Effector memory CD4-positive, alpha-beta T cell (primary cell): ENCODE measurements at places on chromosomes 11 and 22.

DNA sequence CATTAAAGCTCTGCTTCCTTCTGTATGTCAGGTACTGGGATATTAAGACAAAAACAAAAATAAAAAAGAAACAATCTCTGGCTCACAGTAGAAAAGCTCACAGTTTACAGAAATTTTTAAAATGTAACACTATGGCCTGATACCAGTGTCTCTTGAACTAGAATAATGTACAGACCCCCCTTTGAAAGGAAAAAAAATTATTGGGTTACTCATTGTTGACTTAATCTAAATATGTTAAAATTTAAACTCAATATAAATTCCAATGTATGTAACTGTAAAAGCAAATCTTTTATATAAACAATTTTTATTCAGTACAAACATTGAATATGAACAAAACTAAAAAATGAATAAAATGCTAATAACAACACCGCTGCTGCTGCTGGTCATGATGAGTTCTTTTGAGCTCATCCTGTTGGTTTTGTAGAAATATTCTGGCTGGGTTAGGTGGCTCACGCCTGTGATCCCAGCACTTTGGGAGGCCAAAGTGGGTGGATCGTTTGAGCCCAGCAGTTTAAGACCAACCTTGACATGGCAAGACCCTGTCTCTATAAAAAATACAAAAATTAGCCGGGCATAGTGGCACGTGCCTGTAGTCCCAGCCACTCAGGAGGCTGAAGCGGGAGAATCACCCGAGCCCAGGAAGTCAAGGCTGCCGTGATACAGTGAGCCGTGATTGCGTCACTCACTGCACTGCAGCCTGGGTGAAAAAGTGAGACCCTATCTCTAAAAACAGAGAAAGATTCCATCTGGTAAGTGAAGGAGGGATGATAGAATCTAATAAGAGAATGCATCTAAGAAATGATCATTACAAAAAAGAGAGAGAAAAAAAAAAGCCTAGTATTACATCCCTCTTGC, 11.8 kb upstream of the KCNE3 start:
- no peak for DNase-seq

- no peak for DNase-seq
Measured at GRCh38 chr11:34292111-34292510, 65.7 kb downstream of the ABTB2 start.

DNA sequence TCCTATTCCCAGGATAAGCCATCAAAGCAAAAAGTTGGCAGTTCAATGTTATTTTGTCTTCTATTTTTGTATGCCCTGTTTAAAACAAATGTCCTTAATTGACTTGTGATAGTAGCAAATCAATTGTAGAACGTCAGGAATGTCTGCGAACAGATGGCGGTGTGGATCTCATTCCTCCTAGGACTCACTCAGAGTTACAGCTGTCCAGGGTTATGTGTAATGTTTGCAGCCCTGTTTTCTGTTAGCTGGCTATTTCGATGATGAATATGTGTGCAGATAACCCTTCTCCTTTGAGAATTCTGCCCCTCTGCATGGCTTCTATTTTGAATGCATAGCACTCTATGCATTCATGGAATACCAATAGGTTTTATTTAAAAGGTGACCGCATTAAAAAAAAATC, 1248.0 kb upstream of the CNTN5 start:
- no peak for DNase-seq

DNA sequence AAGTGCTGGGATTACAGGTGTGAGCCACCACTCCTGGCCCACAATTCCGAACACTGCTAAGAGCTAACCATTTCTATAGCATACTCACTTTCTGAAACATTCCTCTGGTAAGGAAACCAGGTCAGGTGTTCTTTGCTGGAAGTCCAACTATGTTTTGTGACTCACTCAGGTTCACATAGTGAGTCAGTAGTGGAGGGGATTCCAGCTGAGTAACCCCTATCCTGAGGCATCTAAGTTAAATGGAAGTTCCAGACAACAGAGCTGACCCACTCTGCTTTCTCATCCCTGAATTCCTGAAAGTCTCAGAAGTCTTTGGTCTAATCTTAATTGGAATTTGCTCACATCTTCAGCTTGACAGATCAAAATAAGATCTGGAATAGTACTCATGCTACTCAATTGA, 3.0 kb upstream of the CHRNA10 start:
- no peak for DNase-seq

DNA sequence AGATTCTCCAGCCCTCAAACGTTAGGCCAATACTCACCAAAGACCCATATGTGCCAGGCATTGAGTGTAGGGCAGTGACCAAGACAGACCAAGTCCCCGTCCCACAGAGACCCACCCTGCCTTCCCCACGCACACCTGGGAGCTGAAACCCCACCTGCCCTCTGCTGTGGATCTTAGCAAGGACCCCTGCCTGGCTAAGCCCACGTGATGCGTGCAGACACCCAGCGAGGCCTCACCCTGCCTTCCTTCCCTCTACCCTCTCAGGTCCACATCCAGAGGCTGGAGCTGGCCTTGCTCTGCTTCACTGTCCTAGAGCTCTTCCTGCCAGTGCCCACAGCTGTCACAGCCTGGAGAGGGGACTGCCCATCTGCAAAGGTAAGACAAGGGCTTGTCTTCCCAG, 10.2 kb downstream of the MS4A10 start:
- no peak for DNase-seq

GRCh38 chr11:123628936-123629683, 25.3 kb downstream of the SCN3B start:
- no peak for DNase-seq

DNA sequence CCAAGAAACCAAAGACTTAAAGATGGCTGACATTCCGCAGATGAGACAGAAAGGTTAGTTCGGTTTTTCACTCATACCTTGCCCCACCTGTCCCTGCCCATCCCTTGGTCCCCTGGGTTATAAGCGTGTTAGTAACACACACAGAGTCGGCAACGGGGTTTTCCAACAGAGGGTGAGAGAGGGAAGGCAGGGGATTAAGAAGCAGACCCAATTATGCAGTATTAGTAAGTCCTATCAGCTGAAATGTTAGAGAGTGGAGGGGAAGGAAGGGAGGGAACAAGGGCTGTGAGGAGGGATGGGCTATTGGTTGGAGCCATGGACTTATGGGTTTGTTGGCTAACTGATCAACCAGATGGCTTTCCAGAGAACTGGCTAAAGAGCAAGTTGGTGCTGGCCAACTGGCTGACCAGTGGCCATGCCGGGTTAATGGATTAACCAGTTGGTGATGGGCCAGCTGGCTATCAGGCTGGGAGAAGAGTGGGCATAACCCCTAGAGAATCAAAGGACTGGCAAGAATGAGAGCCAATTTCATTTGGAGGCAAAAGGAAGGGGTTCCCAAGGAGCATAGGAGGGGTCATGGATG, 45.5 kb downstream of the NRXN2 start:
- no peak for DNase-seq

DNA sequence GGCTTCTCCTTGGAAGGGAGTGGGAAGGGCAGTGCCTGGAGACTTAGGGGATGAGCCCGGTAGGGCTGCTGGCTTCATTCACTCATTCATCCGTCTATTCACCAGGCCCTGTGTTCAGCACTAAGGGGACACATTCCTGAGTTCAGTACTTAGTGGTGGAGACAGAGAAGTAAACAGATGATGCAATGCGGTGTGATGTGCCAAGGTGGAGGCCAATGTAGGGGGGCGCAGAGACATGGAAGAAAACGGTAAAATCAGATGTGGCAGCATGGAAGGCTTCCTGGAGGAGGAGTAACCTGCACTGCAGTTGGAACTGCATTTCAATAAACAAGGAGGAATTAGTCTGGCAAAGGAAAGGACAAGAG, 21.3 kb downstream of the GRIK4 start:
- no peak for DNase-seq

DNA sequence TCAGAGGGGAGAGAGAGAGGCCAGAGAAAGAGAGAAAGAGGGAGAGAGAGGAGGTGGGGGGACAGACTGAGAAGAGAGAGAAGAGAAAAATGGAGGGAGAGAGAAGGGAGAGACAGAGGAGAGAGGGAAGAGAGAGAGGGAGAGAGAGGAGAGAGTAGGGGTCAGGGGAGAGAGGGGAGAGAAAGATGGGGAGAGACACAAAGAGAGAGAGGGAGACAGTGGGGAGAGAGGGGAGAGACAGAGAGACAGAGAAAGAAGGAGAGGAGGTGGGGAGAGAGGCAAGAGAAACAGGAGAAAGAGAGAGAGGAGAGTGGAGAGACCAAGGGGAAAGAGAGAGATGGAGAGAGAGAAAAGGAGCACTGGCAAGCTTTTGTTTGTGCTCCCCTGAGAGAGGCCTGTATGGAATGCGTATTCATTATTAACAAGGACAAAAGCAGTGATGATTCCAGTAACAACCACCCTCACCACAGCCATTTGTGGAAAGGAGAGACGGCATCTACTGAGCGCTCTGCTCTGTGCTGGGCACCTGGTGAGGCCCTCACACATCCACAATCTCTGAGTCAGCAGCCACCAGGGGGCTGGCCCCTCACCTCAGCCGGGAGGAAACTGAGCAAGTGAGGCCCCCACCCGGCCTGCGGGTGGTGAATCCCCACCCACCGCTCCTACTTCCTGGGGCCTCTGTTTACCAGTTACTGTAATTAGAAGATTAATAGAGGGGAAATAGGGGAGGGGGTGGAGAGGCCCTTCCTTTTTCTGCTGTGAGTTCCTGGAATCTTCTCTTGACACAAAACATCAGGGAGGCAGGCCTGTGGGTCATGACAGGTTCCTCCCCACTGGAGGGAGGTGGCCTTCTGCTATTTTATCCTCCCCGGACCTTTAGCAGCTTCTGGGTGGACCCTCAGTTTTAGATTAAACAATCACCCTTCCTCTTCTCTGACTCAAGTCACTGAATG, 14.6 kb upstream of the MIAT start:
- DNase-seq, result peak; percentile 62

DNA sequence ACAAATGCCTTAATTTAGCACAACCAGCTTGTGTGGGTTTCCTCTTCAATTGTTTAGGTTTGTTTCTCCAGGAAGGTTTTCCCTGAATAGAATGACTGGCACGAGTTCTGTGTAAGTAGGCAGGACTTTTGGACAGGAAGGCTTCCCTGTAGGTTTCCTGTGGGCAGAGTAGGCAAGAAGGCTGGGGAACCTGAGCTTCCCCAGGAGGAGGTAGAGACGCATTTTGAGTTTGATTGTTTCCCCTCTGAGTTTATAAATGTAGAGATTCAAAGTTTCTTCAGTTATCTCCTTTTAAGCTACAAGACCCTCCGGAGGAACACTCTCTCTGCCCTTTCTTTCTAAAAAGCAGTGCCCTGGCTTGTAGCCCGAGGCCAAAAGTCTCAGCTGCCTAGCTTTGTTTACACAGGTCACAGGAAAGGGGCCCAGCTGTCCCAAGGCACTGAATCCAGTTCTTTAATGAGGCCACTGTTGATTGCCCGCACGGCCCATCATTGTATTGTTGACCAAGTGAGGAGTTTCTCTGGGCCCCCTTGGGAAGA, 66.6 kb upstream of the RDX start:
- no peak for DNase-seq

DNA sequence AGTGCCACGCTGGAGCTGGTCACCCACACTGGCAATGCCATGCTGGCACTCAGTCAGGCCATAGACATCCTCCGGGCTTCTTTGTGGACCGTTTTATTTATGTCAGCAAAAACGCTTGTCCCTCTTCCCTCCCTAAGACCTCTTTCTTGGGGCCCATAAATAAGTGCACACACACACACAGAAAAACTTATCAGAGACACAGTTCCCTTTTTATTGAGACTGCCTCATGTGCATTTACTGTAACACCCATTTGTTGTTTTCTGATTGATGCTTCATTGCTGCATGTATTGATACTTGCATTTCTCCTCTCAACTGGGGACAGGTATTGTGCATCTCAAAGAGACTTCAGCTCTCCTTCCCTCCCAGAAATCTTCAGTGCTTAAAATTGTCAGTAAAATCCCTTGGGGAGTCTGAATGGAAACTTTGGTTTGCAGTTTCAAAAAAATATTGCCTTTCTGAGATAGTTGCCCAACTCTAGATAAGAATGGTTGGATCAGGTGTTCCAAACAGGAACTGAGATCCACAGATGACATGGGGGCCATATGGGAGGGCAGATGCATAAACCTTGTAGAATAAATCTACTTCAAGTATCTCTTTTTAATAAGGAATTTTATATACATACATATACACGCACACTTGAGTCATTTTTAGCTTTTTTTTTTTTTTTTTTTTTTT, 50.9 kb downstream of the PPP2R1B start:
- no peak for DNase-seq

DNA sequence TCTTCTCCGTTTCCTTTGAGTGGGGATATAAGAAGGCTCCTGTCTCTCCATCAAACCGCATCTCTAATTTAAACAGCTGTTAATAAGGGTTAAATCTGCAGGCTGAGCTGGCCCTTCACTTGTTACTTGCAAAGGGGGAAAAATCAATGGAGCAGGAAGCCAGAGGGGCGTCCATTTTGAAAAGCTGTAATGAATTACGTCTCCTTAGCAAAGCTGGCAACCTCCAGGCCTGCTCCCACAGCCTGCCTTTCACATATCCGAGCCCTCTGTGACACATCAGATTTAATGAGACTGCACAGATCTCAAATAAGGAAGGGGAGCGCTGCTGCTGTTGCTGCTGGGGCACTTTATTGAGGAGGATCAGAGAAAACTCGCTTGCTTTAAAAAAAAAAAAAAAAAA, 320.8 kb downstream of the BLID start:
- no peak for DNase-seq

DNA sequence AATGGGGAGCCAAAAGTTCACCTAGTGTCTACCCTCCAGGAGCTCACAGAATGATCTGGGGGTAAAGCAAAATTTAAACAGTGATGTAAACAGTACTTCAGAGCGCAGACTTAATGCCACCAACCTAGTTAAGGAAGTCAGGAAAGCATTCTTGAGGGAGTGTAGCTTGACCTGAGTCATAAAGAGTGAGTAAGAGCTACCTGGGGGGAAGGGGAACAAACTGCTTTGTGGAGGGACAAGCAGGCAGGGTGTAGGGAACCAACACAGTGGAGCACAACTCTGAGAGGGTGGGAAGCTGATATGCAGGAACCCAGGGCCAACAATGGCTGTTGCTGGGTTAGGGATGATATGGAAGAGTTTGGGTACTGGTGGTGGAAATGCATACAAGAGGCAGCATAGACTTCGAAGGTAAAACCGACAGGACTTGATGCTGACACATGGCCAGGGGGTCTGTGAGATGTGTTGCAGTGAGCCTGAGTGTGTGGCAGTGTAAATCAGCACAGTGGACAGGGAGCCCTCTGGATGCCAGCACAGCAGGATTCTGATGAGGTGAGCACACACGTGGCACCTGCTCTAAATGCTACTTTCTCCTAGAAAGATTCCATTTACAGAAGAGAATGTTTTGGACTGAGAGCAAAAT, 58.3 kb upstream of the CYP2D6 start:
- no peak for DNase-seq

DNA sequence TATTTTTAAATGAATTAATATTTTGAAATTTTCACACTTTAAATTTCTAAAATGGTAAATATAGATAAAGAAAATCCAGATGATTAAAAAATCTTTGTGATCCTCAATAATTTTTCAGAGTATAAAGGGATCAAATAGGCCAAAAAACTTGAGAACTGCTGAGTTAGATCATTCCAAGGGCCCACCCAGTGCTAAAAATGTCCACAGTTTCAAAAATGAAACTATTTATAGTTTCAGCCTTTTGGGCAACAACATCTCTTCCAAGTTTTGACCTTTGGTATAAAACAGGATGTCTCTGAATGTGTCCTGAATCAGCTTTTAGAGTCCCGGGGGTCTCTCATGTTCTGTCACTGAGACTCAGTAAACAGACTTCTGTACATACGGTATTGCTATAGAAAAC, 20.9 kb upstream of the BAIAP2L2 start:
- no peak for DNase-seq
